ENCODE measurements at places on chromosomes 2 and 18.

- no peak for DNase-seq
Measured at GRCh38 chr2:238561230-238561629, 134.5 kb downstream of the ASB1 start.

GRCh38 chr2:208210688-208211451 lies 21.0 kb upstream of the C2orf80 start:
- no peak for DNase-seq

DNA sequence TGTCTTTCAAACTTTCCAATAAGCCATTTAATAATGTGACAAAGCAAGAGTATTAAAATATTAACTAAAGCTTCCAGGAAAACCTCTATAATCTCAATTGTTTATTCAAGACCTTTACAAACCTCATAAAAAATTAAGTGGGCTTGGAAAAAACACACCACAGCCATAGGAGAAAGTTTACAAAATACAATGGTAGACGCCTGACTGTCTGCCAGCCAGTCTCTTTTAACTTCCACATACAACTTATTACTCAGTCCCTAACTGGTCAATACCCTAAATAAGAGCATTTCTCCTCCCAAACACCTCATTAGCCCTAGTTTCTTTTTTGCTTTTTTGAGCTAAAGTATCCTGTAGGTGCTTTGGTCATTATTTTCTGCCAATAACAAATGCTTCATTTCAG lies 247.4 kb upstream of the CYP26B1 start:
- DNase-seq, result no peak

- no peak for DNase-seq
Measured at GRCh38 chr2:215749092-215749957, 264.0 kb downstream of the MREG start.

GRCh38 chr2:199191461-199191860 lies 266.3 kb downstream of the SATB2 start:
- no peak for DNase-seq

DNA sequence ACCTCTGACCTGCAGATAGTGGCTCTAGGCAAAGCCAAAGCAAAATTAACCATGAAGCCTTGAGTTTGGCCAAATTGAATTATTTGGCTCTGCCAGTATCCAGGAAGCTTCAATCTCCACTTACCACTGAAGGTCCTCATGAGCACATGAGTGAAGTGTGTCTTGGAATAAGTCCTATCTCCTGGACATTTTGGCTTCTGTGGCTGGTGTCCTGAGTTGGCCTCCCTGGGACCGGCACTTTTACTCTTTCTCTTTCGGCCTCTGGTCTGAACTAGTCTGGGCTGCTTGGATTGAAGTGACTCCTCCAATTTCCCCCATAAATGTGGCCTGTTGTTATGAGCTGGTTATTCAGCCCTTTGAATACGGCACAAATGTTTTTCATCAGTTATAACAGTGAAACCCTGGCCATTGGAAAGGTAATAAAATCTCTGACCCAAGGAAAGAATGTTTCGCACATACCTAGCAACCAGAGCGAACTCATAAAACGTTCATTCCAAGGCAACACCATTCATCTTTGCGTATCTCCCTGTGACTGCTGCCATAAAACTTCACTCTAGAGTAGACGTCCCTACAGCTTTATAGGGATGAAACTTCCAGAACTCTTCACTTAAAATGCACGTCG lies 216.4 kb downstream of the LPIN1 start:
- no peak for DNase-seq

Measured in GM12865 (cell line).